Activated T-cell treated with anti-CD3 and anti-CD28 coated beads for 48 hours (primary cell): ENCODE measurements at places on chromosomes 16 and 17.

DNA sequence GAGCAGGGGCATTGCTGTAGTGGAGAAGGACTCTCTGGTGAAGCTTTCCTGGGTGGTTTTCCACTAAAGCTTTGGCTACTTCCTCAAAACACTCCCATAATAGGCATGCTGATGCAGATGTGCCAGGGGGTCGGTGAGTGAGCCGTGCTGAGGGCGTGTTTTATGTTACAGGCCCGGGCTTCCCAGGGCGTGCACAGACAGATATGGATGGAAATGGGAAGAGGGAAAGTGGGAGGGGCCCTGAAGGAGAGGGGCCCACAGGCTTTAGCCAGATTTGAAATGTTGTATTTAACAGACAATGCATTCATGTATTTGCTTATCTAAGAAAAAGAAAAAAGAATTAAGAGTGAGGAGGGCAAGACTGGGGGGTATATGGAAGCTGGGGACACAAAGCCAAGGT lies 56.3 kb downstream of the IL21R start:
- DNase-seq: no peak

DNA sequence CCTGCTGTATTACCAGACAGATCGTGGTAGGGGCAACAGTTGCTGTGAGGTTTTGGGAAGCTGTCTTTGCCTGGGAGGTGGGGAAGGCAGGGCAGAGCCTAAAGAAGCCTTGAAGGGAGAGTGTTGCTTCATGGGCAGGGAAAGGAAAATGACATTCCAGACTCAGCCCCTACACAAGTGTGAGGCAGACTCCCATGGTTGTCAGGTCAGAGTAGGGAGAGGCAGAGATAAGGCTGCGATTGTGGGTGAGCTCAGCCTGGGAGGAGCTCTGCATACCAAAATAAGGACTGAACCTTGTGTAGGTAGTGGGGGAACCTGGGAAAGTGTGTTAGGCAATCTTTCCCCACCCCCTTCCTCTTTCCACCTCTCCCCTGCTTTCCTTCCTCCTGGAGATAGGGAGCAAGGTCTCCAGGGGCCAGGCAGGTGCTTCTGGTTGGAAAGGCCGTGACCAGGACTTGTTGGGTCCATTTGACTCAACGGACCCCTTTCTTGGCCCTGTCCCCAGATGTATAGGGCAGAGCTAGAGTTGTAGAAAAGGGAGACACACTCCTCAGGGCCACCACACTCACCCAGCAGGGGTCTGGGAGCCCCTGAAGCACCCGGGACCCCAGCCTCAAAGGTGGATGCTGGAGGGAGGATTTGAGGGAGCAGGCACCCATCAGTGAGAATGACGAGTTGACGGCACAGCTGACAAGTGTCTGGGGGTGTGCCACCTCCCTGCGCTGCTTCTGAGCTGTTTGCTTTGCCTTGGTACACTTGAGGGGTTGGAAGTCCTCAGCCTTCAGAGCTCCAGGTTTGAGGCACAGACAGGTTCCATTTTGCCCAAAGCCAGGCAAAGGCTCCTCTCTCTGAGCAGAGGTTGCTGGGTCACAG lies 18.5 kb upstream of the TOB1 start:
- no peak for DNase-seq

DNA sequence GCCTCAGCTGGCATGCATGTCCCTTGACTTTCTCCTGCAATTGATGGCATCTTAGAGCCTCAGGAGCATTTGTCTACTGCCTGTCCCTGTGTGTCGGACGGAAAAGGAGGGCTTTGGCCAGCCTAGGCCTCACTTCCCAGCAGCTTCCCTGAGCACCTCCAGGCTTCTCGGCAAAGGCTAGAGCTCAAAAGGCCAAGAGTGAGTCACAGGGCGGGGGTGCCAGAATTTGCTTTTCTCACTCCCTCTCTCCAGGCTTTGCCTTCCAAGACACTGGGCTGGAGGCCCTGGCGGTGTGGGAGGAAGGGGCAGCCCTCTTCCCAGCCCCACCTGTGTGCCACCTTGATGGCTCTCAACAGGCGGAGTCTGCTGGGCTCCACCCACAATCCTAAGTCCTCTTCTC lies 107.3 kb upstream of the MAF start:
- no peak for DNase-seq

DNA sequence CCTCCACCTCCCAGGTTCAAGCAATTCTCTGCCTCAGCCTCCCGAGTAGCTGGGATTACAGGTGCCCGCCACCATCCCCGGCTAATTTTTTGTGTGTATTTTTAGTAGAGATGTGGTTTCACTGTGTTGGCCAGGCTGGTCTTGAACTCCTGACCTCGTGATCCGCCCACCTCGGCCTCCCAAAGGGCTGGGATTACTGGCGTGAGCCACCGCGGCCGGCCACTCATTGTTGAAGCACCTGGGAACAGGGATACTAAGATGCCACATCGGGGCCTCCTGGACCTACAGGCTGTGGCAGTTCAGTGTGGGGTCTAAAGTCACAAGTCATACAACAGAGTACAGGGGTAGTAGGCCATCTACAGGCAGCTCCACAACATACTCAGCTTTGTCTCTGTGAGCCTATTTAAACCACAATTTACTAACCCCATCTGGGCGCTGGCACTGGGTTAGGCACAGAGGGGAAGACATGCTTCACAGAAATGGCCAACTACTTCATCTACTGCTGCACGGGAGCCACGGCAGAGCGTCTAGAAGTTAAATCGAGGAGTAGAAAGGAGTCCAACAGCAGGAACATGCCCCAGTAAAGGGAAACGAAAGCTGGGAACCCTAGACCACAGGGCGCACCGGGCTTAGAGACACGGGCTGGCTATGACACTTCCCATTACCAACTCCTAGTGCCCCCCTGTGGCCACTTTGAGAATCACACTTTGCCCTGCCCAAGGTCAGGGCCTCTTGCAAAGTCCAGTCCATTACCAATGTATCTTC lies 4.3 kb downstream of the VAMP2 start:
- peak; percentile 81 for DNase-seq

- no peak for DNase-seq
Observed at GRCh38 chr17:10403589-10403988, 18.2 kb downstream of the MYH8 start.

DNA sequence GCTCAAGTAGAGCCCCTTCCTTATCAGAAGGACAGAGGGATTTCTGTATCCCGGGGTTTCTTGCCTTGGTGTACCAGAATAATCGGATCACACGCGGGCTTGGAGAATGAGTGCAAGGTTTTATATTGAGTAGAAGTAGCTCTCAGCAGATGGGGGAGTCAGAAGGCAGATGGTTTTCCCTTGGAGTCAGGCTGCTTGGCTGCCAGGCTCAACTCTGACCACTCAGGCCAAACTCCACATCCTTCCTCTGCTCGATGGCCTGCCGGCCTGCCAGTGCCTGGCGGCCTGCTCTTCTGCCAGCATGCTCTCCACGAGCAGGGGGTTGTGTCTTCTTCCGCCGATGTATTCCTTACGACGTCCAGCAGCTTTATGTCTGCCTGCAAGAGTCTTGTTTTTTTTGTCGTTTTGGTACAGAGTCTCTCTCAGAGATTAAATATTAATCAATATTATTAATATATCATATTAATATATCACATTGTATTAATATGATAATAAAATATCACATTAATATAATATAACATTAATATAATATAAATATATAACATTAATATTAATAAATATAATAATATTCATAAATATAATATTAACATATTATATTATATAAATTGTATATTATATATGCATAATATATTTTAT lies 229.2 kb upstream of the WSCD1 start:
- no peak for DNase-seq

GRCh38 chr16:30532285-30533145 lies 2.1 kb downstream of the ZNF747 start:
- DNase-seq: no peak

DNA sequence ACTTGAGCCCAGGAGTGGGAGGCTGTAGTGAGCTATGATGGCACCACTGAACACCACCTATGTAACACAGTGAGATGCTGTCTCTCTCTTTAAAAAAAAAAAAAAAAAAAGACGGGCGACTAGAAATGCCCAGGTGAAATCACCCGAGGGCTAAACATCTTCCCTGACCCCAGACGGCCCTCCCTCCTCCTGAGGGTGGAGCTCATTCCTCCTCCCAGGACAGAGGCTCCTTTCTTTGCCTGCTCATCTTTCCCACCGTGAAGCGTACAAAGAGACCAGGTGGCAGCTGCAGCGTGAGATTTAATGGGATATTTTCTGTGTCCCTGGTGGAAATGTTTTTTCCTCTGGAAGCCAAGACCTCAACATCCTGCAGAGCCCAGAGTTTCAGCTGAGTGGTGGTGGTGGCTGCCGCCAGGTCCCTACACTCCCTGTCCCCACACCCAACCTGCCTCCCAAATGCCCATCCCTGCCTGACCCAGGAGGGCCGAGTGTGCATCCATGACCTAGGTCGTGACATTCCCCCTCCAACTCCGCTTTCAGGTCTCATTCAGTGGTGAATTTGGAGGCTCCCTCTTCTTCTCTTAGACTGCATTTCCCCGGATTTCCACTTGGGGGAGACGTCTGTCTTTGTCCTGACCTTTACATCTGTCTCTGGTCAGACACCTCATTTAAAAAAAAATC lies 14.4 kb upstream of the GPRC5B start:
- DNase-seq: no peak

GRCh38 chr17:82314727-82315605 lies 2.4 kb downstream of the CD7 start:
- no peak for DNase-seq

DNA sequence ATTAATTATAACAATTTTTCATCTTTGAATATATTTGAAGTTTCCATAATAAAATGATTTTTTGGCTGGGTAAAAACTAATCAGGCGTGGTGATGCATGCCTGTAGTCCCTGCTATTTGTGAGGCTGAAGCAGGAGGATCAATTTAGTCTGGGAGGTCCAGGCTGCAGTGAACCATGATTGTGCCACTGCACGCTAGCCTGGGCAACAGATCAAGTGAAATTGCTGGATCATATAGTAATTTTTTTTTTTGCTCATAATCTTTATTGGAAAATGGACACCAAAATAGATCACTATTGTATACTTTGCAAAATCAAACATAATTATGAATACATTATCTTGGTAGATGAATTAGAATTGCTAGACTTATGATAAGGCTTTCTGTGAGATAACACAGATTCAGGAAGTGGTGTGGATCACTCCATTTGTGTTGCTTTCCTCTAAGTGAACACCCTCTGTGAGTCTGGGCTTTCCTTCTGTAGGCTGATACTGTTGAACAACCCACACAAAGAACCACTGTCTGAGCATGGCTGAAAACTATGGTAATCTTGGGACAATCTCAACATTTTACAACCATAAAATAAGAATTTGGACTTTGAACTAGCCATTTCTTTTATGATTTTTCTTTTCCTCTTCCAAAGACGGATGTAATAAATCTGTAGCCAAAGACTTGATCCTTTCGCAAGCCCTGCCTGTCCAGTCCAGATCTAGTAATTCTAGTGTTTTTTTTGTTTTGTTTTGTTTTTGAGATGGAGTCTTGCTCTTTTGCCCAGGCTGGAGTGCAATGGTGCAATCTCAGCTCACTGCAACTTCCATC lies 5.6 kb upstream of the ST3GAL2 start:
- DNase-seq: no peak

DNA sequence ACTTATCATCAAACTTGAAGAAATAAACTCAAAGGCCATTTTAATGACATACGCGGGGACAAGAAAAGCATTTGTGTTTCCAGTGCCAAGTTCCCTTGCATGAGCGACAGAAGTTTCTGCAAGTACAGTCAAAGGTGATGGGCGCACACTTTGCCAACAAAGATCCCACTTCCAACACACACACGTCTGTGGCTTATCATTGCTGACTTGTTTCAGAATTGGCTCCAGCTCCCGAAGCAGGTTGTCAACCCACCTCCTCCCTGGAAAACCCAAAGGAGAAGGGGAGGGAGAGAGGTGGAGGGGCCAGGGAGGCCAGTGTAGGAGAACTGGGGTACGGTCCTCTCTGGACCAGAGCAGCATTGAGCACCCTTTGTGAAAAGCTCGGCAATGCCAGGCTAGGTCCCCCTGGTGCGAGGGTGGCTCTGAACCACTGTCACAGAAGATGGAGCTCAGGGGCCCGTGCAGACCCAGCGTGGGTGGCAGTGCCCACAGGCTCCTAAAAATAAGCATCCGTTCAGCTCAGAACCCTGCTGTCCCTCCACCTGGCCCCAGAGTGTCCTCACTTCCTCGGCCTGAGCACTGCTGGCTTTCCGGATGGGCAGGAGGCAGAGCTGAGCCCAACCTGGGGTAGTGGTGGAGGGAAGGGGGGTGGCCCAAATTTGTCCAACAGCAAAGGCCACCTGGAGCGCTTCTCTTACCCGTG lies 33.2 kb downstream of the RBFOX3 start:
- no peak for DNase-seq

GRCh38 chr17:76723812-76724211 lies 2.6 kb downstream of the JMJD6 start:
- DNase-seq: no peak

- no peak for DNase-seq
Observed at GRCh38 chr17:47077576-47077975, 98.5 kb upstream of the RPRML start.

DNA sequence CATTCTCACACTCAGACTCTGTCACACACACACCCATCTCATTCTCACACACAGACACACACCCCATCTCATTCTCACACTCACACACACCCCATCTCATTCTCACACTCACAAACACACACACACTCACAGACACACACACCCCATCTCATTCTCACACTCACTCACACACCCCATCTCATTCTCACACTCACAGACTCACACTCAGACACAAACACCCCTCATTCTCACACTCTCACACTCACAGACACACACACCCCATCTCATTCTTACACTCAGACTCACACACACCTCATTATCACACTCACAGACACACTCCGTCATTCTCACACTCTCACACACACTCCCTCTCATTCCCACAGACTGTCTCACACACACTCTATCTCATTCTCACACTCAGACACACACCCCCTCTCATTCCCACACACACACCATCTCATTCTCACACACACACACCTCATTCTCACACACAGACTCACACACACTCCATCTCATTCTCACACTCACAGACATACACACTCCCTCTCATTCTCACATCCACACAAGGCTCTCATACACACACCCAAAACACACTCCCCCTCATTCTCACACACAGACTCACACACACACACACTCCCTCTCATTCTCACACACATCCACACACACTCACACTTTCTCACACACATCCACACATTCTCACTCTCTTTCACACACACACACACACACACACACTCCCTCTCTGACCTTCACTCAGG lies 2.9 kb downstream of the ASGR1 start:
- no peak for DNase-seq

DNA sequence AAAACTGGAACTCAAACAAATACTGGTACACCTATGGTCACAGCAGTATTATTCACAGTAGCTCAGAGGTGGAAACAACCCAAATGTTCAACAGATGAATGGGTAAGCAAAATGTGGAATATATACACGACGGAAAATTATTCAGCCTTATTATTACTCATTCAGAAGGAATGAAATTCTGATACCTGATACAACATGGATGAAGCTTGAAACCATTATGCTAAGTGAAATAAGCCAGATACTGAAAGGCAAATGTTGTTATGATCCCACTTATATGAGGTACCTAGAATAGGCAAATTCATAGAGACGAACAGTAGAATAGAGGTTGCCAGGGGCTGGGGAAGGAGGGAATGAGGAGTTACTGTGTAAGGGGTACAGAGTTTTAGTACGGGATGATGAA lies 27.1 kb upstream of the MYLK3 start:
- no peak for DNase-seq
